A549 treated with CORT108297 at 1 μM for 4 hours (cell line): ENCODE measurements at places on chromosomes 12 and 14. TPM values are rescaled to one million over a fixed set of nuclear protein-coding genes. Genes with fewer than 3 reads are reported as not detected.

MSI1 gene
- 1.1 to 1.4 TPM (median 1.2 TPM) in 5 replicates for total RNA-seq

TSPAN11 gene
- total RNA-seq, result 0.05 to 0.08 TPM (median 0.08 TPM) in 5 replicates

SLCO1A2 gene
- total RNA-seq, result 0.07 to 0.32 TPM (median 0.13 TPM) in 3 of 5 replicates, not detected in the others

CPNE6 gene
- 0.05 TPM in 1 of 5 replicates, not detected in the others for total RNA-seq

MARCHF9 gene
- 6.3 to 8.4 TPM (median 7.9 TPM) in 5 replicates for total RNA-seq

SLC7A7 gene
- total RNA-seq, result 12.6 to 19.5 TPM (median 15.3 TPM) in 5 replicates

CLEC14A gene
- not detected in 5 replicates for total RNA-seq

TAS2R14 gene
- total RNA-seq, result 0.30 to 0.96 TPM (median 0.58 TPM) in 5 replicates

B4GALNT3 gene
- 0.43 to 0.81 TPM (median 0.59 TPM) in 5 replicates for total RNA-seq

IL31 gene
- not detected in 5 replicates for total RNA-seq

KRT74 gene
- not detected in 5 replicates for total RNA-seq

PTPRO gene
- 0.02 to 0.09 TPM (median 0.05 TPM) in 4 of 5 replicates, not detected in the other for total RNA-seq

TBX5 gene
- total RNA-seq, result not detected in 5 replicates

UNC79 gene
- 0.01 to 0.02 TPM (median 0.02 TPM) in 4 of 5 replicates, not detected in the other for total RNA-seq

BEST3 gene
- total RNA-seq, result 1.0 to 1.4 TPM (median 1.1 TPM) in 5 replicates

CCDC197 gene
- not detected in 5 replicates for total RNA-seq

KRT75 gene
- total RNA-seq, result 0.13 to 0.21 TPM (median 0.16 TPM) in 5 replicates

EXD2 gene
- 10.9 to 13.3 TPM (median 12.5 TPM) in 5 replicates for total RNA-seq

TMEM63C gene
- 0.78 to 1.4 TPM (median 0.96 TPM) in 5 replicates for total RNA-seq

CPSF2 gene
- 33.4 to 44.1 TPM (median 41.1 TPM) in 5 replicates for total RNA-seq

TMEM106C gene
- 115 to 141 TPM (median 122 TPM) in 5 replicates for total RNA-seq
